ENCODE measurements at places on chromosomes 6 and 20. TPM values are rescaled to one million over a fixed set of nuclear protein-coding genes. Genes with fewer than 3 reads are reported as not detected.

Gene MYH7B
- 0.70 TPM for total RNA-seq

Gene TCP11
- total RNA-seq: not detected

Gene SULF2
- total RNA-seq: not detected

- no peak for DNase-seq
Measured at GRCh38 chr20:60642541-60642940, 609.5 kb upstream of the CDH4 start.

DNA sequence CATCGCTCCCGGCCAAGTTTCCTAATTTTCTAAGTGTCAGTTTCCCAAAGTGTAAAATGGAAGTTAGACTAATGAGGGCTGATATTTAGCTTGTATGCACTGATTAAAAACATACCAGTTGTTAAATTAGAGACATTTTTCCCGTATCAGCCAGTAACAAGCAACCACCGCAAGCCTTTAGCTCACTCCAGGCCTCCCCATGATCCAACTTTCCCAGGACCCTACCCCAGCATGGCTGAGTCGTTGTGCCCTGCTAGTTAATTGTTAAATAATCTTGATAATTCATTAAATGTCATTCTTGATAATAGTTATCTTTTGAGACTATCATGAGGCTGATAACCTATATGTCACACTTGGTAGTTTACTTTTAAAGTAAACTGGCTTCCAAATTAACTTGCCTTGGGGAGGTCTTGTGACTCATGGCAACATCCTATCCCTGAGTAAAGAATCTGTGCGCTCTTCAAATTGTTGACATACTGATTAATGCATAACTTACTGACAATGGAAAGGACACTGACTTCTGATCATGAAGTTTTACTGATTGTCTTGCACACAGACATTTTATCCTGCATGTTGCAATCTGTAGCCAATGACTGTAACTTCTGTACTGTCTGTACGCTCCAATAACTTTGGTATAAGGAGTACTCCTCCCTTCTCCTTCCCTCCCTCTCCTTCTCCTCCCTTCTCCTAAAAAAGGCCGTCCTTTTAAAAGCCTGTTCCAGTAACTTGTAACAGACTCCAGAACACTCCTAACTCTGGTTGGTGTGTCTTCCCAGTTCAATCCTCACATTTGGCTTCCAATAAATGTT is 6.3 kb upstream of the GTF3C6 start:
- no peak for DNase-seq

All from OCI-LY7 (cell line).